ENCODE measurements at places on chromosomes 2 and 18.

DNA sequence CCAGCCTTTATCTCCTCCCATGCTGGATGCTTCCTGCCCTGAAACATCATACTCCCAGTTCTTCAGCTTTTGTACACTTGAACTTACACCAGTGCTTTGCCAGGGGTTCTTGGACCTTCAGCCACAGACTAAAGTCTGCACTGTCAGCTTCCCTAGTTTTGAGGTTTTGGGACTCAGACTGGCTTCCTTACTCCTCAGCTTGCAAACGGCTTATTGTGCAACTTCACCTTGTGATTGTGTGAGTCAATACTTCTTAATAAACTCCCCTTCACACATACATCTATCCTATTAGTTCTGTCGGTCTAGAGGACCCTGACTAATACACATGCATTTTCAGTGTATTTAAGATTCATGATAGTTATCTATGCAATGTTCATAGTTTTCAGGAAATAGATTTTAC, 35.8 kb upstream of the ZNF804A start:
- DNase-seq = no peak

DNA sequence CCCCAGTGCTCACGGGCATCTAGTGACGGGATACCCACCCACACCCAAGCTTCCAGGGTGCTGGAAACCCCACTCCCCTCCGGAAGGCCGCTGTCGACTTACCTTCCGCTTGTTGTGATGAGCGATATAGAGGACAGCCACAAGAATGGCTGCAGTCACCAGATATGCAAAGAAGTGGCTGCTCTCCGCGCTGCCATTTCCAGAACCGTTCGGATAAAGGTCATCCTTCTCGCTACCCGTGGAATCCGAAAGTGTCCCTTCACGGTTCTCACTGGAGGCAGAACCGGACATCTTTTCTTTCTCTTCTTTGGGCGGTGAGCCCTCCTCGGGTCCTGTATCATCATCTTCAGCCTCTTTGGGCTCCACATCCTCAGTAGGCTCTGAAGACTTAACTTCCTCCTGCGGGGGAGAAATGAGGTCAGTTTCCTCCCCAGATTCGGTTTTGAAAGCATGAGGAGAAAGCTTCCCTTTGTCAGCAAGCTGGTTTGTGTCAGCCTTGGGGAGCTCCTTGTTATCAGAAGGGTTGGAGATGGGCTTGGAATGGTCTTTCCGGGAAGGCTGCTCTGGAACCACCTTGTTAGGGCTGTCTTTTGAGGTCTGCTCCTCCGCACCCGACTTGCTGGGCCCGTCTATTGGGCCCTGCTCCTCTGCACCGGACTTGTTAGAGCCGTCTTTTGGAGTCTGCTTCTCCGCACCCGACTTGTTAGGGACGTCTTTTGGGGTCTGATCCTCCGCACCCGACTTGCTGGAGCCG, 1.2 kb downstream of the TGOLN2 start:
- DNase-seq = no peak

DNA sequence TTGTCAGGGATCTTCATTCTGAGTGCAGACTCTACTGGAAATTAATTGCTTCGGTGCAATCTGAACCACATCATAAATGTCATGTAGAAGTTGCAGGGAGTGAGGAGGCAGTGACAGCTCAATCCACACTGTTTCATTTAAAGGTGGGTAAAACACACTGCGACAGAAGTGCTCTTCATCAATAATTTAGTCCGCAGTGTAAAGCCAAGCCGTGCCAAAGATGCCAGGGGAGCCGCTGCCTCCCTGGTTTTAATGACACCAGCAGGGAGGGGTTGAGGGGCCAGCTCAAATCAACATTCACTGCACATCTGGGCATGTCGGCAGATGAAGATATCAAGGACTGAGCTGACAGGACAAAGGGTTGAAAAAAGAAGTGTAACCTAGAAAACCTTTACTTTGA, 305.7 kb upstream of the VRK2 start:
- no peak for DNase-seq

GRCh38 chr2:140808820-140809219, 1322.0 kb downstream of the LRP1B start:
- no peak for DNase-seq

GRCh38 chr2:182724656-182725055, 8.6 kb downstream of the DNAJC10 start:
- DNase-seq = no peak

DNA sequence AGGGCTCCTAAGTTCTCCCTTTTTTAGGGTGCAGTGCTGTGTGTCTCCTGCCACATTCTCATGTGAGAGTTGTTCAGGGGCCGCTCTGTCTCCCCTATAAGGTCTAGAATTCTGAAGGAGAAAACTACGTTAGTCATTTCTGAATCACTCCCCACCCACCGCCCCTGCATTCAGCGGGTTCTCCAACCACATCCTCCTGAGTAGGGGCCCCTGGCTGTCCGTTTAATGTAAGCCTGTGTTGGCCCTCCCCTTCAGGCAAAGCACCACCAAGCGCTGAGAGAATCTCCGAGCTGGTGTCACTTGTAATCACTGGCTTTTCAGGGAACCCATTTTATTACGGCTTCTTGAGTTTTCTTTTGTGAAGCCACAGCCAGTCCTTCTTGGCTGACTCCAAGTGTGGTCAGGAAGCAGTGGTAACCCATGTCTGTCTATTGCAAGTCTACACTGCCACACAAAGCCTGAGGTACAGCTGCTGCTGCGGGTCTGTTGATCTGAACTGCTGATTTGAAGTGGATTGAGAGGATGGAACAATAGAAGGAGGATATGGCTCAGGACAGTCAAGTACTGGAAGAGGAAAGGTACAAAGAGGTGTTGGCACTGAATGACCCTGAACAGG, 16.9 kb downstream of the LCT start:
- no peak for DNase-seq

GRCh38 chr18:58639751-58640427, 11.0 kb upstream of the ALPK2 start:
- DNase-seq = no peak

- DNase-seq = no peak
These were observed 296.0 kb upstream of the MC4R start for GRCh38 chr18:60668583-60668982.

DNA sequence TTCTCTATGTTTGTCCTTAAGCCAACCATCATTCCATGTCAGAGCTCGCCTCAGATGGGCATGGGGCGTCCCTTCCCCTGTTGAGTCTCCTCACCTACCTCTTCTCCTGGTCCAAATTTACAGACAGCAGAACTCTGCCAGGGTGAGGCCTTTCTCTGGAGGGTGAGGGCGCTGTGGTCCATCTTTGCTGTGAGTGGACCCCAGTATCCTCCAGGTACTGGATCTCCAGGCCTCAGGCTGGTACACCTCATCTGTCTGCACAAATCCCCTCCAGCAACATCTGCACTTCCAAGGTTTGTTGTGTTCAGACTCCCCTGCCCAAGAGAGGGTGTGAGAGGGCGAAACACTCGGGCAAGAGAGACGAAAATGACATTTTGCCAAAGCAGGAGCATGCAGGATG, 63.9 kb upstream of the EDAR start:
- no peak for DNase-seq

DNA sequence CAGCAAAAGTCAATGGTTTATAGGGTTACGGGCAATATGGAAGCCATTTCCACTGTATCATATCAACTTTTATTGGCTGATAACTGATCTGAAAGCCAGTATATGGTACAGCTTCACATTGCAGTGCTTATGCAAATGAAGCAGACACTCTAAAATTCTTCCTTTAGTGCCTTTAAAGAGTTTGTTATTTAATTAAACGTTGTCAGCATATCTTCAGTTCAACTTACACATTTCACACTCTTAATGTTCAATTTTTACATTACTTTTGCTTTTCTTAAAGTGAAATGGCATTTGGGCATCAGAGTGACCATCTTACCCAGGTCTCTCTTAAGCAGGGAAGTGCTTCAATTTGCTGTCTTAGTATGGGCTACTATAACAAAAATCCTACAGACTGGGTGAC, 420.1 kb downstream of the NCKAP5 start:
- no peak for DNase-seq

- no peak for DNase-seq
These were observed 6.0 kb downstream of the SPEG start for GRCh38 chr2:219440388-219441256.

DNA sequence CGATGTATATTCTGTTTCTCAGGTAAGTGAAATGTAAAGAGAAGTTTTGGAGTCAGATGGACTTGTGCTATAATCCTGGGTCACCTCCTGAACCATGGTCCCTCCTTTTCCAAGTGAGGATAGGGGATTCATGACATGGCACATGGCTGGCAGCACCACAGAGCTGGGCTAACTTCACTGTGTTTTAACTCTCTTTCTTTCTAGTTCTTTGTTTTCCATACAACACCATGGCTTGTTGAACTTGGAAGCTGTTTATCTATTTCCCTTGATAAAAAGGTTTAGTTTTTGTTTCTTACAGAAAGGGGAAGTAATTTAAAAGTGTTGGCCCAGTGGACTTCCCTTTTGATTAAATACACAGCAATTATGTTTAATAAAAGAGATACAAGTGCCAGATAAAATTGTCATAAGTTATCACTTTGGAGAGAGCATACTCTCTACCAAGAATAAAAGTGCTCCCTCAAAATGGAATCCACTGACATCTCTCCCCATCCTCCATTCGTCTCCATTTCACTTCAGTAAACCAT, 90.4 kb downstream of the PLCL1 start:
- no peak for DNase-seq

- no peak for DNase-seq
These were observed 15.2 kb upstream of the CHRNA1 start for GRCh38 chr2:174779361-174779928.

- no peak for DNase-seq
These were observed 25.3 kb downstream of the NABP1 start for GRCh38 chr2:191703079-191703725.

DNA sequence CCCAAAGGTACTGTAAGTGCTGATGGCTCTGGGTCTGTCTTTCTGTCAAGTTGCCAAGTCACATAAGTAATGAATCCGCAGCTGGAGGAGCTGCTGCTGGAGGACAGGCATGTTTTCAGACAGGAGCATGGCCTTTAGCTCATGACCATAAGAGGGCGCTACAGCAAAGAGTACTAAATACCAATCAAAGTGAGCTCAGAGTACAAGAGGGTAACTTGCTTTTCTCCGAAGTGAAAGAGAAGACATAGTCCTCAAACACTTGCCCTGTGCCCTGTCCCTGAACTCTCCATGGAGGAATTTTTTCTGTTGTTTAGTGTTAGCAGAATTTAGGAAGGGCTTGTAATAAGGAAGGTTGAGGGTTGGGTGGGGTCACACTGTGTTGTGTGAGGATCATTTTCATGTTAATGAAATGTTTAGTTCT, 58.0 kb upstream of the EML6 start:
- DNase-seq = peak; percentile 47

DNA sequence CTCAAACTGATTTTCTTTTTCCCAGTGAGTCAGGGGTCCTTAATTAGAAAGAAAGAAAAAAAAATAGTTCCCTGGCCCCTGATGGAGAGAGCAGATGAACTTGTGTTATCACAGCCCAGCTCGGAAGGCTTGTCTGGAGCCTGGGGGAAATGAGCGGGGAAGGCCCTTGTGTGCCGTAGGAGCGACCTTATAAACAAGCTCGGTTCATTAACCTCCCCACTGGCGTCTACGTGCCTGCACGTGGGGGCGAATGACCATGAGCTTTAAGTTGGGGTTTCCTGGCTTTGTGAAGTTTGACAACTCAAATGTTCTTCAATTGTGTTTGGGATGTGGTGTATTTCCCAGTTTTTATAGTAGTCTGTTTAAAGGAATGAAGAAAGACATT, 69.5 kb downstream of the EPAS1 start:
- DNase-seq = no peak

DNA sequence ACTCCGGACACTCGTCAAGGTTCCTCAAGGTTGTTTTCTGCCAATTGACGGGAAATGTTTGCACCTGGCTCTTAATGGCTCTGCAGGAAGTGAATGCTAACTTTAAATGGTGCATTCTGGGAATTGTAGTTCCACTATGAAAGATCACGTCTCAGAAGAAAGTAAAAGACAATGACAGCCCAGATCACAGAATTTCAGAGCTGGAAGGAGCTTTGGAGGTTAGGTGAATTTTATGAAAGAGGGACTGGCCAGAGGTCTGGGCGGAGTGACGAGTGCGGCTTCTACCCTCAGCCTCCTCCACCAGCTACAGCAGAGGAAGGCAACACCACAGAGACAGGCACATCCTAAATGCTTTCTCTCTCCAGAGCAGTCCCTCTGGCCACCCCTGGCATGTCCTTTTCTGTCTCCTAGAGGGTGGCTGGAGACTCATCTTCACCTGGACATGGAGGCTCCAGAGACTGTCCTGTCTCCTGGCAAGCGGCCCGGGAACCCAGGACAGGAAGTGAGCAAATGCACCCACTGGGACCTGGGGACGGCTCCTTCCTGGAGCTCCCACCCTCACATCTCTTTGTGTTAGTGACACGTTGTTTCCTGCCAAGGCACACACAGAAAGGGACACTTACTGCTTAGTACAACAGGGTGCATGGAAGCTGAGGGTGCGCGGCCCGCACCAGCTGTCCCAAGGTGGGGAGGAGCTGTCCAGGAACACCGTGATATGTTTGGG, 19.4 kb downstream of the THAP4 start:
- no peak for DNase-seq
